Activated CD4-positive, alpha-beta memory T cell treated with anti-CD3 and anti-CD28 coated beads, Interleukin-2, amount 10 ng/mL, durations not matched to agents 7 days and 5 days (primary cell): ENCODE measurements at places on chromosomes 4 and X. TPM values are rescaled to one million over a fixed set of nuclear protein-coding genes. Genes with fewer than 3 reads are reported as not detected.

USP26 gene
- total RNA-seq, result not detected

DNA sequence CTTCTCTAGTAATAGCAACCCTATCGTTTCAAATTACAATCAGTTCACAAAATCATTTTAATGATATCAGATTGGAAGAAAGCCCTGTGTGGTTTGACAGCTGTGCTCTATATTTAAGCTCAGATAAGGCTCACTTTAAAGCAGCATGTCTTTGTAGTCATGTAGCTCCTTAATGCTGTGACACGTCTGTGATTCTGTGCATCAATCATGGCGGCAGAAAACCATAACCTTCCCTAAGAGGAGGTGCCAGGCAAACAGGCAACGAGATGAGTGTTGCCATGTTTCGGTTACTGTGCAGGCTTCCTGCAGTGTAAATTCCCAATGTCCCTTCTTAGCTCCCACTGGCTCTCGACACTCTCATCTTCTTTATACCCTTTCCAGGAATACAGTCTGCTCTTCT is 212.7 kb downstream of the GRID2 start:
- no peak for DNase-seq

GRCh38 chr4:139279760-139280620 is at the start of gene MGARP:
MGARP (minus strand) TSS chr4:139280225; CDS start chr4:139280158, 67 bp downstream.
- DNase-seq, result no peak

SLC49A3 gene
- total RNA-seq, result not detected

- DNase-seq, result no peak
Measured at GRCh38 chr4:140854168-140854567, 98.0 kb upstream of the TBC1D9 start.
